ENCODE measurements at places on chromosomes 1 and 21.

GRCh38 chr1:16006010-16006409 lies 2.0 kb downstream of the SRARP start:
- no peak for DNase-seq

DNA sequence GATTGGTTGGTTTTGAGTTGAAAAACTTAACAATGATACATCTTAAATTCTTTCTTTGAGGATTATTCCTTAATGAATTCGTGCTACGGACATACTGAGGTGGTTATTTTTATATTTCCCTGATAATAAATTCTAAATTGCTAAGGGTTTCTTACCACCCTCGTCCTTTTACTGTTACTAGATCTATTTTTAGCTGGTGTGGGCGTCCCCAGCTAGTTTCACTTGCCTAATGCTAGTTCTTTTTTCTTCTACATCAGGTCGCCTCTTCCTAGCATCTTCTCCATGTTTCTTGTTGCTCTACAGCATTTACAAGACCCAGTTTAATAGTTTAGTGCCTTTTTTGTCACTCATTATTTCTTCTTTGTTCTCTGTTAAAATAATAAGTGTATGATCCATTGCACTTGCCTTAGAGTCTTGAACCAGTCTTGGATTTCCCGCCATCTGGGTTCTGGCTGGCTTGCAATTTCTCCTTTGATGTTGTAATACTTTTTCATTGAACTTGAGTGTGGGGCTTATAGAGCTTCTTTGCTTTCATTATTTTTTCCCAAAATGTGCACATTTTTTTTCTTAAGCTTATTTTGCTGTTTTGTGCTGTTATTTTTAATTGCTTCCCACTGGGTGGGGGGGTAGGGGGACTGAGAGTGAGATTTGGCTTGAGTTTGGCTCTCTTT lies 677 bp upstream of the HSD11B1 start:
- no peak for DNase-seq

DNA sequence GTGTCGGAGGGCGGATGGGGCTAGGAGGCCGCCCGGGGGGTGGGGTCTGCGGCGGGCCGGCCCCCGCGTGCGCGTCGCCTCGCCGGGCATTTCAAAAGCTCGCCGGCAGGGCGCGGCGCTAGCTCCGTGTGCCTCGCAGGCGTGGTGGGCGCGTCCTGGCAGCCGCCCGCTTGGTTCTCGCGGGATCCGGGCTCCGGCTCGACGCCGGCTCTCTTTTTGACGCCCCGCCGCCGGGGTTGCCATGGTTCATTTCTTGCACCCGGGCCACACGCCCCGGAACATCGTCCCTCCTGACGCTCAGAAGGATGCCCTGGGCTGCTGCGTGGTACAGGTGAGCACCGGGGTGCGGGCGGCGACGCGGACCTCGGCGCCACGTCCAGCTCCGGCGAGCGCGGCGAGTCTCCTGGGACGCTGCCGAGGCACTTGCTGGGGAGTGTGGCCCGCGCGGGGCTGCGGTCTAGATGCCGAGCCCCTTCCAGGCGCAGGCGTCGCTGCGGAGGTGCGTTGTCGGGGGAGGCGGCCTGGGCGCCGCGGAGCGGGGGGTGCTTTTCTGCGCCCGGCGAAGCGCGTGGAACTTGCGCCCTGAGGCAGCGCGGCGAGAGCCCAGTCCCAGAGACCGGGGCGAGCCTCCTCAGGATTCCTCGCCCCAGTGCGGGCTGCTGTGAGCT lies at the start of gene ZYG11A:
Gene ZYG11A, plus strand, starts transcription at position 118 of the 668 bp plus-strand sequence. Its CDS starts 124 bp downstream, at position 242.
- peak; percentile 53 for DNase-seq

DNA sequence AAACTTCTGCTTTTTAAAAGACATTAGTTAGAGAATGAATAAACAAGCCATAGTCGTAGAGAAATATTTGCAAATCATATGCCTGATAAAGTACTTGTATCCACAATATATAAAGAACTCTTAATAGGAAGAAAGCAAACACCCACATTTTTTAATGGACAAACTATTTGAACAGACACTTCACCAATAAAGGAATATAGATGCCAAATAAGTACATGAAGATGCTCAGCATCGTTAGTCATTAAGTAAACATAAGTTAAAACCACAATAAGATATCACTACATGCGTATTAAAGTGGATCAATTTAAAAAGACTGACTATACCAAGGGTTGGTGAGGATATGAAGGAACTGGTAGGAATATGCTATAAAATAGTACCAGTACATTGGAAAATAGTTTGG lies 142.3 kb upstream of the ZC3H11B start:
- DNase-seq, result no peak

GRCh38 chr1:153228491-153228890 lies 11.1 kb downstream of the PRR9 start:
- no peak for DNase-seq

- no peak for DNase-seq
Measured at GRCh38 chr1:3907031-3907534, 7.0 kb upstream of the C1orf174 start.

GRCh38 chr1:65253800-65254319 lies 55.5 kb upstream of the DNAJC6 start:
- DNase-seq, result no peak

DNA sequence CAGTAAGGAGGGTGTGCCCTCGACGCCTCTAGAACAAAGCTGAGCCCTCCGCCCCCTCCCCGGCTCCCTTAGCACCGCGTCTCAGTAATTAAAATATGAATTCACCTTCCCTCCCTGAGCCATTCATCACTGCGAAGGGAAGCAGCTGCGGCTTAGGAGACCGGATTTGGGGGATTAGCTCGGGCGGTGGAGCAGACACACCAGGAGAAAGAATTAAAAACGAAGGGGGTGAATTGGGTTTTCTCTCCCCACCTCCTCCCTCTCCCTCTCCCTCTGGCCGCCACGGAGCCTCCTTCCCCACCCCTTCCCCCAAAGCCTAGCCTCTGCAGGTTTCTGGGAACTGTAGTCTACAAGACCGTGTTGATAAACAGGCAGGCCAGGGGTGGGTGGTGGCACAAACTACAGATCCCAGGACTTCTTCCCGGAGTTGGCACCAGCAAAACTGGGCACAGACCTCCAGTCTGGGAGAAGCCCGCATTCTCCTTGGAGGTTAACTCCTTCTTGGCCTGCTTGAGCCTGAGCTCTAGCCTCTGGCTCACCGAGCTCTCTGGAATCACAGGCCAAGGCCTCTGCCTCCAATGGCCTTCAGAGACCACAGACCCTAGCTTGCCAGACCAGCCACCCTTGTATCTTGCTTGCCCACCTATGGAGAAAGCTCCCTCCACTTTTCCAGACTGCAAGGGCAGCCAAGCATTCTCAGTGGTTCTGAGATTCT lies 10.8 kb downstream of the BLACAT1 start:
- DNase-seq, result no peak

DNA sequence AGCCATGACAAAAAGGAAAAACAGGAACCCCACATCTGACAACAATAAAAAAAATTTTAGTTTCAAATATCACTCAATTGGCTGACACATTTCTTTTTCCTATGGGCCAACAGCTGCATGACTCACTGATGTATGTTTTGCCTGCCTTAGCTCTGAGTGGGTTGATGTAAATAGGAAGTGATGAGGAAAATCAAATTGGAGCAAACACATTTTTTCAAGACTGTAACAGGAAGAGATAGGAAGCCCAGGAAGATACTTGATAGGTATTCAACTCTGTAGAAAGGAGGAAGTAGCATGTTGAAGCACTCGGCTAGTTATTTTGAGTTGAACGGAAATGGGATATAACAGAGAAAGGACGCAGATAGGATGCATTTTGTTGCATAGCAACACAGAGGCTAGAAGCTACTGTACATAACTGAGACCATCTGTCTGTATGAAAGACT lies 168.0 kb upstream of the NR5A2 start:
- no peak for DNase-seq

DNA sequence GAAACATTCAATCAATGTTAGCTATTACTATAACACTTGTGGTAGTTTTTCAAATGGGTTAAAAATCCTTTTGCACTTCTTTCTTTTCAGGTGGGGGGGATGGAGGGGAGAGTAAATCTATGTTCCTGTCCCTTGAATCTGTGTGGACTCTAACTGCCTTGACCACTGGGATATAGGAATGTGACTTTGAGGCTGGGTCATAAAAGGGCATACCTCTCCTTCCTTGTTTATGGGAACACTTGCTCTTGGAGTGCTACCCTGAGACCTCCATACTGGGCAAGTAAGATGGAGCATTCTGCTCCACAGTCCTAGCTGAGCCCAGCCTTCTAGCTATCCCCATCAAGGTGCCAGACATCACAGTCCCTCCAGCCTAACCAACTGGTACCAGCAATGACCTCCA lies 89.3 kb upstream of the SIM2 start:
- DNase-seq, result no peak
